ENCODE measurements at places on chromosomes 12 and 14. TPM values are rescaled to one million over a fixed set of nuclear protein-coding genes. Genes with fewer than 3 reads are reported as not detected.

DNA sequence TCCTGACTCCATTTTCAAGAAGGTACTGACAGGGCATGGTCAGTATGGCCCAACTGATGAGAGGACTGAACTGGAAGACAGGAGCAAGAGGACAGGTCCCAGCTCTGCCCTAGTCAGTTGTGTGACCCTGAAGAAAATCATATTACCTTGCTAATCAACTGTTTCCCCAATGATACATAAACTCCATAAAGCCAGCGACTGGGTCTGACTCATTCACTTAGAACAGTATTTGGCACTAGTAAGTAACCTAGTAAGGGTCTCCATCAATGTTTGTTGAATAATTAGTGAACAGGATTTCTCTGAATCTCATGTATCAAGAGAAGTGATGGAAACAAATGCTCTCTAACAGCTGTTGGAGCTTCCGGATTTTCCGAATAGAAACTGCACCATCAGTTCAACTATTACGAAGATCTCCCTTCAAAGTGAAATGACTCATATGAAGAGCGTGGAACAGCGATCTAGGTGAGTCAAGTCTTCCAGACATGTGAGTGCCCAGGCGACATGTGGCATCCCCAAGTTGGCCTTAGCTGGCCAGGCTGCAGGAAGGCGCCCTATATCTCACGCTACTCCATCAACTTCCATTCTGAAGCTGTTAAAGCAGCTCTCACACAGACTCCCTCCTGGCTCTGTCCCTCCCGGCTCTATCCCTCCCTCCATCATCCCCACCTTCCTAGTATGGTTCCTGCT is 94.5 kb downstream of the TTC7B start:
- peaks cover 35% of the 10 kb centered on the region for H3K4me1 ChIP-seq
- H3K4me3 ChIP-seq = no peak overlapping the region
- H3K27me3 ChIP-seq = no peaks in the 10 kb centered on the region
- H3K36me3 ChIP-seq = no peaks in the 10 kb centered on the region

DNA sequence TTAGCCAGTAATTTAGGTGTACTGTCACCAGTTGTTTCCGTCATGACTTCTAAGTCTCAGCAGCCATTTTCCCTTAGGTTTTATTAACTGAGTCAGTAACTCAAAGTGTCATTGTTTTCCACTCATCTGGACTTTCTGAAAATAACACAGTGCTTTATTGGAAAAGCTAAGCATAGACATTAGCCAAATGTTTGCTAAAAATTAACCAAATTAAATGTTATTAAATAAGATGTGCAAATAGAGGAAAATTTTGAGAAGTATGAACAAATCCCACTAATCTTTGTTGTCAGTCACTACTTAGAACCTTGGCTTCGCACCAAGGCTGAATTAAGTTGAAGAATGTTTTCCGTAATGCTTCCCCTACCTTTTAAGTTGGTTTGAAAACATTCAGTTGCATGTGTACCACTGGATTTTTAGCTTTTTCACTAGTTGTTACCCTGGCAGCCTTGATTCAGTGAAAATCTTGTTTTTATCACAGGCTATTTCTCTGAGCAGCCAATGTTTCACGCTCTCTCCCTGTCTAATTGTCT is 43.0 kb downstream of the BORCS5 start:
- no peak for DNase-seq
- H3K4me1 ChIP-seq = peaks cover 20% of the 10 kb centered on the region
- H3K27ac ChIP-seq = no peak overlapping the region
- H3K27me3 ChIP-seq = no peaks in the 10 kb centered on the region

The MYRFL gene
- total RNA-seq = not detected

DNA sequence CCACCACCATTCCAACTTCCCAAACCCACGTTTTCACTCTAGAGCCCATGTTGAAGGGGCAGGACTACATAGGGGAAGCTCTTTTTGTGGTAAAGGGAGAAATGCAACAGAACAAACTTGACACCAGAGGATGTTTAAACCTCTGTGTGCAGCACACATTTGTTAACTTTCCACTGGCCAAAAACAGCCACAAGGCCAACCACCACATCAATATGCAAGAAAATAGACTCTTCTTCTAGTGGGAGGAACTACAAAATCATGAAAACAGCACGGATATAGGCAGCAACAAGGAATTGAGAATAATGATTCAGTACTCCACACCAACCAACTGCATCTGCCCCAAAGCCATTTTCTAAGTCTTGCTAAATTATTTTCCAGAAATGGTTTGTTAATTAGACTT is 66.3 kb upstream of the CEP83 start:
- no peaks in the 10 kb centered on the region for H3K36me3 ChIP-seq
- H3K4me3 ChIP-seq = no peak overlapping the region
- H3K27me3 ChIP-seq = peaks cover 64% of the 10 kb centered on the region

- peaks cover 2% of the 10 kb centered on the region for H3K4me1 ChIP-seq
- H3K36me3 ChIP-seq = no peaks in the 10 kb centered on the region
- H3K27ac ChIP-seq = no peak overlapping the region
- DNase-seq = no peak
- H3K27me3 ChIP-seq = peaks cover 4% of the 10 kb centered on the region
- no peak overlapping the region for H3K4me3 ChIP-seq
These were observed 5.2 kb downstream of the GPR132 start for GRCh38 chr14:105059925-105060565.

DNA sequence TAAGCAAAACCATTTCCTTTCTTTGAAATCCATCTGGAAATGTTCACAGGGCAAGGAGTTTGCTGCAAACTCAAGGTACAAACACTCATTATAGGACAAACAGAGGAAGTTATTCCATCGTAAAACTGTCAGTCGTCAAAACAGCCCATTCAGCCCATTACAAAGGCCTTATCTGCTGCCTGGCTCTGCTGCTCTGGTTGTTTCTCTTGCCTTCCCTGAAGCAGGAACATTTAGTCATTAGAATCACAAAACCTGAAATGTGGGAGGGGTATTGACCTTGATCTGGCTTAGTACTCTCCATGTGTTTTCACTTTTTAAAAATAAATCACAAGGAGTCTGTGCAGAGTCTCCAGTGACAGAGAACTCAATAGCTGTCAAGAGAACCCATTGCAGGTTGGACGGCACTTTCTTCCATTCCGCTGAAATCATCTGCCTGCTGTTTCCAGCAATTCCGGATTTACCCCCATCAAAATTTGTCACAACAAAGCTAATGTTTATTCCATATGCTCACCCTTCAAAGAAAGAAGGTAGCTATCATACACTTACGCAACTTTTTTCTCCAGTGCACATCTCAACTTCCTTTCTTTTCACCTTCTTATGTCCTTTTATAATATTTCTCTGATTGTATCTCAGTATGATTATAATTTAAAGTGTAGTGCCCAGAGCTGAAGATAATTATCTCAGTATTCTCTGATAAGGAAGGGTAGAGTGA is 24.6 kb upstream of the ITPR2 start:
- no peak for DNase-seq
- peaks cover 6% of the 10 kb centered on the region for H3K27me3 ChIP-seq
- no peaks in the 10 kb centered on the region for H3K4me1 ChIP-seq
- H3K4me3 ChIP-seq = no peak overlapping the region
- H3K36me3 ChIP-seq = no peaks in the 10 kb centered on the region
- no peak overlapping the region for H3K27ac ChIP-seq

- no peak for DNase-seq
- no peaks in the 10 kb centered on the region for H3K4me1 ChIP-seq
- H3K36me3 ChIP-seq = no peaks in the 10 kb centered on the region
- H3K4me3 ChIP-seq = no peak overlapping the region
These were observed 105.6 kb upstream of the ARID2 start for GRCh38 chr12:45623940-45624339.

- H3K4me3 ChIP-seq = no peak overlapping the region
- H3K27ac ChIP-seq = peak overlapping the region; percentile 50
- no peak for DNase-seq
- peaks cover 2% of the 10 kb centered on the region for H3K27me3 ChIP-seq
- no peaks in the 10 kb centered on the region for H3K36me3 ChIP-seq
These were observed 6.1 kb downstream of the PELI2 start for GRCh38 chr14:56124327-56124726.

GRCh38 chr14:44803239-44803905 is 158.4 kb downstream of the KLHL28 start:
- no peak overlapping the region for H3K4me3 ChIP-seq
- no peaks in the 10 kb centered on the region for H3K36me3 ChIP-seq
- no peak overlapping the region for H3K27ac ChIP-seq
- peaks cover 7% of the 10 kb centered on the region for H3K27me3 ChIP-seq
- H3K4me1 ChIP-seq = no peaks in the 10 kb centered on the region

DNA sequence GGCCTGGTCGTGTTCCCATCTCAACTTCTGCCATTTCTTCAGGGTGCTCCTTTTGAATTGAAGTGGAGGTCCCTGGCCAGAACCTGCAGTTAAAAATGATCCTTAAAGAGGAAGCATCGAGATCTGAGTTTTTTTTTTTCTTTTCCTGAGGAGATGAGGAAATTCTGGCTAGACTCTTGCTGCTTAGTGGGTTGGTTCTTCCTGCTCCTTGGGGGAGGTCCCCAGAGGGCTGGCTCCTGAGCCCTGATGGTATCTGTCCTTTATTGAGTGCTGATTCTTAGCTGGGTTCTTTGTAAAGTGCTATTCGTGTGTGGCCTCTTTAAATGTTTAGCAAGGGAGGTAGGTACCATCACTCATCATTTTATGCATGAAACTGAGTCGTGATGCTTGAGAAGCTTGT is 11.7 kb downstream of the PELI2 start:
- no peaks in the 10 kb centered on the region for H3K36me3 ChIP-seq
- H3K27me3 ChIP-seq = no peaks in the 10 kb centered on the region
- peaks cover 17% of the 10 kb centered on the region for H3K4me1 ChIP-seq
- DNase-seq = no peak
- no peak overlapping the region for H3K27ac ChIP-seq

The IFNG-AS1 gene
- total RNA-seq = not detected

The CLEC6A gene
- not detected for total RNA-seq

The DEGS2 gene
- total RNA-seq = 0.19 TPM

GRCh38 chr14:24310265-24310645 is 315 bp downstream of the LTB4R2 start:
- H3K27me3 ChIP-seq = no peaks in the 10 kb centered on the region
- no peak for DNase-seq
- H3K36me3 ChIP-seq = peaks cover 14% of the 10 kb centered on the region
- H3K4me1 ChIP-seq = peaks cover 6% of the 10 kb centered on the region
- no peak overlapping the region for H3K4me3 ChIP-seq
- no peak overlapping the region for H3K27ac ChIP-seq

DNA sequence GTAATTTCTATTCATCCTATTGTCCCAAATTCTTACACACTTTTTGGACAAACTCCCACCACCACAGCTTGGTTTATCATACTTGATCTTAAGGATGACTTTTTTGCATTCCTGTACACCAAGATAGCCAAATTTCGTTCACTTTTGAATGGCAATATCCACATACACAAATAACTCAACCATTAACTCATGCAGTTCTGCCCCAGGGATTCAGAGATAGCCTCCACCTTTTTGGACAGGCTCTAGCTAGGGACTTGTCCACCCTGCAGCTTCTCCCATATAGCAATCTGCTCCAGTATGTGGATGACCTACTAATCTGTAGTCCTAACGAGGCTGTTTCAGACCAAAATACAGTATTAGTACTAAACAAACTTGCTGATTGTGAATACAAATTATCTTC is 32.7 kb upstream of the OXA1L start:
- no peaks in the 10 kb centered on the region for H3K4me1 ChIP-seq
- H3K36me3 ChIP-seq = no peaks in the 10 kb centered on the region
- H3K4me3 ChIP-seq = no peak overlapping the region
- peaks cover 10% of the 10 kb centered on the region for H3K27me3 ChIP-seq

Data from osteocyte (in vitro differentiated cells).